EL (cell line): ENCODE measurements at places on chromosomes 7 and 10.

DNA sequence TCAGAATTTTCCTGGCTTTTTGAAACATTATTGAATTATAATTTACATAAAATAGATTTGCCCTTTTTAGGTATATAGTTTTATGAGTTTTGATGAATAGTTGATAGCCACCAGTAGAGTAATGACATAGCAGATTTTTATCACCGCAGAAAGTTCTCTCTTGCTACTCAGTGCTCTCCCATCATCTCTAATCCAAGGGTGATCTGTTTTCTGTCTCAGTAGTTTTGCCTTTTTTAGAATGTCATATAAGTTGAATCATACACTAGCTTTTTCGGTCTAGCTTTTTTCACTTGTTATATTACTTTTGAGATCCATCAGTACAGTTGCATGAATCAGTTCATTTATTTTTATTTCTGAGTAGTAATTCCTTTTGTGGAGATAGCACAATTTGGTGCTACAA is 17.9 kb downstream of the RSBN1L start:
- DNase-seq, result no peak

GRCh38 chr10:102395400-102396316 is at the start of gene NFKB2:
Gene NFKB2, plus strand, starts transcription at chr10:102395705. Its CDS starts 255 bp downstream, at chr10:102395960.
- peak; percentile 91 for DNase-seq

- DNase-seq, result peak; percentile 0
Measured at GRCh38 chr7:8724080-8724718, 290.8 kb downstream of the NXPH1 start.

DNA sequence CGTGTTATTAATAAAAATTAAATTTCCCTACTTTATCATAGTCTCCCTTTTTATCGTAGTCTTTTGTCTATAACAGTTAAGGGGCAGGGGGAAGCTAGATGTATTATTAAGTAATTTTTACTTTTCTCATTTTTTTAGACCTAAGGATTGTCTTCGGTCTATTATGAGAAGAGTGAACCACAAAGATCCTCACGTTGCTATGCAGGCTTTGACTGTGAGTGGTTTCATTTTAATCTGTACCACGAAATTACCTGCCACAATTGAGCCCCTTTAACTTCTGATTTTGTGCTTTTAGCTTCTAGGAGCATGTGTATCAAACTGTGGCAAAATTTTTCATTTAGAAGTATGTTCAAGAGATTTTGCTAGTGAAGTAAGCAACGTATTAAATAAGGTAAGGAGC is 40.6 kb downstream of the STAM start:
- DNase-seq, result no peak

- no peak for DNase-seq
Measured at GRCh38 chr7:105622106-105622731, 40.9 kb upstream of the EFCAB10 start.

DNA sequence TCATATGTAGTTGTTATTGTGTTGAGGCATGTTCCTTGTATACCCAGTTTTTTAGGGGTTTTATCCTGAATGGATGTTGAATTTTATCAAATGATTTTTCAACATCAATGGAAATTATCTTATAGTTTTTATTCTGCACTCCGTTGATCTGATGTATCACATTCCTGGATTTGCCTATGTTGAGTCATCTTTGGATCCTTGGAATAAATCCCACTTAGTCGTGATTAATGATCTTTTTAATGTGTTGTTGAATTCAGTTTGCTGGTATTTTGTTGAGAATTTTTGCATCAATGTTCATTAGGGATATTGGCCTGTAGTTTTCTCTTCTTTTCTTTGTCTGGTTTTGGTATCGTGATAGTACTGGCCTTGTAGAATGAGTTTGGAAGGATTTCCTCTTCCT is 648.6 kb upstream of the GRM3 start:
- no peak for DNase-seq

DNA sequence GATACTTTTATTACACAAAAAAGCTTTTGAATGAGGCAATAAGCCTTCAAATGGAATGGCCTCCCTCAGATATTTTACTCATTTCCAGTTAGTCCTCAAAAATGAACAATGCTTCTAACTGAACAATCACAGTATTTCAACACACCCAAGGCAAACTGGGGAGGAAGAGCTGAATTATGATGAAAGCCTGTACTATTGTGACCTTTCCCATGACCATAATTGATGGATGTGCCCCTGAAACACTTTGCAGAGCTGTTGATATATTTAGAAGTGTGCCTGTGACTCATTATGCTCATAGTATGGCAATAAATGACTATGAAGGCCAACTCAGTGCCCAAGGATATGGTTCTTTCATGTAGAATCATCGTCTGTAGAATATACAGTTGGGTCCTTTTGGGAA is 248.1 kb downstream of the AHR start:
- DNase-seq, result peak; percentile 76

GRCh38 chr7:33395340-33395739 is 266.0 kb downstream of the BBS9 start:
- DNase-seq, result no peak

GRCh38 chr10:29322918-29323317 is 34.0 kb downstream of the LYZL1 start:
- no peak for DNase-seq

GRCh38 chr7:2244404-2244995 is 2.5 kb downstream of the NUDT1 start:
- DNase-seq, result no peak

DNA sequence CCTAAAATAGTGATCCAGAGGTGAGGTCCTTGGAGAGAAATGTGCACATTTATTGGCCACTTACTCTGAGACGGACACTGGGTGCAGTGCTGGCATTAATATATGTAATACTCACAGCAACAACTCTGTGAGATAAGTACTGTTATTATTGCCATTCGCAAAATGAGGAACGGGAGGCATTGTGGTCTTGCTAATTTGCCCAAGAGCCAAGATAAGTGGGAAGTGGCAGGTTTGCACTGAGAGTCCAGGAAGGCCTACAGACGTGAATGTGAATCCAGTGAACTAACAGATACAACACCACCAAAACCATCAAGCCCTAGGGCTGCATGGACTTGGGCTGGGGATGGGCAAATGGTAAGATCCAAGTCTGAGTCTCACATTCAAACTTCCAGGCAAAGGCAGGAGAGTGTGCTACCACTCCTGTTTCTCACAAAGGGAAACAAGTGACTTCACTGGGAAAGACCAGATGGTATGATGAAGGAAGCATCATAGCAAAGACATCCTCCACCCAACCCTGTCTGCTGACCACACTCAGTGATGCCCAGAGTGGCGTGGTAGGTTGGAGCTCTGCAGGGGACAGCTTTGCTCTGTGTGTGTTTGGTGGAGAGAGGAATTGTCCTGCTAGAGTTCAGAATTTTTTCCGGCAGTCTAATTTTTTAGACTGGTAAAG is 19.2 kb downstream of the TMEM273 start:
- peak; percentile 13 for DNase-seq

GRCh38 chr10:29630205-29631048 is 4.3 kb downstream of the SVIL start:
- DNase-seq, result no peak

DNA sequence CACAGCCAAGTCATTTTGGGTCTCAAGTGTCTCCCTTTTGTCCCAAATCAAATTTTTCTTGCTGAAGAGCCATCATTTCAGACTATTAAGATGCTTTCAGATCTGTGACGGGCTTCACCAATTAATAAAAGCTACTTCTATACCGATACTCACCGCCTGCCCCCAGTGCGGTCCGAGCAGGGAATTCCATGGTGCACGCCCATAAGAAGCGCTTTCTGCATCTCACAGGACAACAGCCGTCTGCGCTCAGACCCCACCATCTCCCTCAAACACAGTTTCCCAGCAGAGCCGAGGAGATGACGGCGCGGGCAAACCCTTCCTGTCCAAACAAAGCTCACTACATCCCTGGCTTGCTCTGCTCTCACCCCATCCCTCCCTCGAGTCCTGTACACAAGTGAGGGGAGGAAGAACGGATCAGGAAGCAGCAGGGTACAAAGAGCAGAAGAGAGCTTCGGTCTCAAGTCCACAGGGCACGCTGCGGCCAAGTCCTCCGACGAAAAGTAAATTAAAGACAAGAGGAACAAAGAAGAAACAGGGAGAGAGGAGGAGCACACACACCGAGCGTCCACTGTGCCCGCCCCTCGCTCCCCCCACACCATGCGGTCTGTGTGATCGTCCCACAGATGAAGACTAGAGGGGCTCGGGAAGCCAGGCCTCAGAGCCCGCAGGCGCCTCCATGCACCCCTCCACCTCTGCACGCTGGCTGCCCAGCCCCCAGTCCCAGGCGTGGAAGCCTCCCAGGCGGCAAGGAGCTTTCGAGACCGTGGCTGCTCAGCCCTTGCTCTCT is 121.9 kb downstream of the MAD1L1 start:
- DNase-seq, result no peak

- no peak for DNase-seq
Measured at GRCh38 chr7:91491868-91492267, 227.6 kb downstream of the FZD1 start.

DNA sequence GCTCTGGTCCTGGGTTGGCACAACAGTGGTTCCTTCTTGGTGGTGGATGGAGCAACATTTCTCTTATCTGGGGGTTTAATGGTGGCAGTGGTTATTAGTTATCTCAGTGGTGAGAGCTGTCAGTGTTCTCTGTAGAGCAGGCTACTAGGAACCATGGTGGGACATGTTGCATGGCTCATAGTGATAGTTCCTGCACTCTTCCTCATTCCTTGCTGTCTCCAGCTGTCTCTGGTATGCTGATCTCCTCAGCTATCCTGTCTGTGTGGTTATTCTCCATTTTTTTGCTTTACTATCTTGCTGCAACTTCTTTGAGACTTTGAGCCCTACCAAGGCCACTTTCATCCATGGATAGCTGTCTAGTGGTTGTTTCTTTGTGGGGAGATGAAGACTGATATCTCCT is 44.0 kb downstream of the CCDC7 start:
- DNase-seq, result no peak
